ENCODE measurements at places on chromosomes 3 and 15.
A peak's percentile ranks its signal among the peaks of the same experiment; 100 is the strongest.

DNA sequence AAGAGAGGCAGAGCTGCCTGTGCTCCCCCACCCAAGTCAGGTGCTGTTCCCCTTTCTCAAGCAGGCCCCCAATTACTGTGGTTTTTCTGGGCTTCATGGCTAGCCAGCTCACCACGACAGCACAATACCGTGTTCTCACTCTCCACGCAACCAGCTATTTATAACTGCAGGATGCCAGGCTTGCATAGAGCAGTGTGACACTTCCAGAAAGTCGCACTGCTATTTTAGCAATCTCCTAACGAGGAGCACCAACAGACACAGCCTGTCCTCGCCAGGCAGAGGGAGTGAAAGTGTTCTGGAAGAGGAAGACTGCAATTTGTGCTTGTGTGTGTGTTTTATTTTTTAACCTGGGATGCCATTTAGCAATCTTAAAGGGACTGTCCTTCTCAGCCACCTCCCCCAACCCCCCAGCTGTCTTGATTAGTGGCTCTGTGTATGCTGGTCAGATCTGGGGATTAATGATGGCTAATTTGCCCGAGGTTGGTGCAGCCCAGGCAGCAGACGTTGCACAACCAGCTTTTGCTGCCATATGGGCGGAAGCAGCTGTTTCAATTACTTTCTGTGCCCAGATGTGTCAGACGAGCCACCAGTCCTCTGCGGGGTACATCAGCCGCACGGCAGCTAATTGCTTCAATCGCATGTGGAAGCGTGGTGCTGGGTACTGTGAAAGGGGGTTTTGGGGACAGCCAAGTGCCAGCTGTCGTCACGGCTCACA is 268.0 kb upstream of the ARRDC4 start:
- DNase-seq: no peak

DNA sequence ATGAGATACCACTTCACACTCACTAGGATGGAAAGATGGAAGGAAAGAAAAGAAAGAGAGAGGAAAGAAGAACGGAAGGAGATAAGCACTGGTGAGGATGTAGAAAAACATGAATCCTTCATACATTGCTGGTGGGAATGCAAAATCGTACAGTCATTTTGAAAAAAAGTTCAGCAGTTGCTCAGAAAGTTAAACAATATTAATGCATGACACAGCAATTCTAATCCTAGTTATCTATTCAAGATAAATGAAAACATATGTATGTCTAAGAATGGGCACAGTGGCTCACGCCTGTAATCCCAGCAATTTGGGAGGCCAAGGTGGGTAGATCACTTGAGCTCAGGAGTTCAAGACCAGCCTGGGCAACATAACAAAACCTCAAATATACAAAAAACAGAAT is 59.1 kb downstream of the SENP7 start:
- DNase-seq: no peak

- DNase-seq: no peak
Observed at GRCh38 chr15:60118146-60118545, 114.0 kb downstream of the FOXB1 start.

GRCh38 chr3:176041812-176042211 is 1155.5 kb downstream of the TBL1XR1 start:
- DNase-seq: no peak

GRCh38 chr15:39153058-39153714 is 427.7 kb upstream of the THBS1 start:
- DNase-seq: no peak

DNA sequence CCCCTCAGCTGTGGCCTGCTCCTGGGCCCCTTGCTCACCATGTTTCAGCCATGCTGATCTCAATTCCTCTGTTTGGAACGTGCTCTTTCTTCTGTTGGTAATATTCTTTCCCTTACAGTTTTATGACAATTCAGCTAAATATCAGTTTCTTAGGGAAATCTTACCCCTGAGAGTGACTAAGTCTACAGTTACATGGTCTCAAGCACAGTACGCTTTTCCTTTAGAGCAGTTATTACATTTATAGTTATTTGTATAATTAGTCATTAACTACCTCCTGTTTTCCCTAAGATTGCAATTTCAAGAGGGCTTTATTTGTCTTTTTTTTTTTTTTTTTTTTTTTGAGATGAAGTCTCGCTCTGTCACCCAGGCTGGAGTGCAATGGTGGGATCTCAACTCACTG is 23.5 kb downstream of the C3orf62 start:
- DNase-seq: no peak

- no peak for DNase-seq
Observed at GRCh38 chr15:97817276-97817890, 143.1 kb upstream of the ARRDC4 start.

DNA sequence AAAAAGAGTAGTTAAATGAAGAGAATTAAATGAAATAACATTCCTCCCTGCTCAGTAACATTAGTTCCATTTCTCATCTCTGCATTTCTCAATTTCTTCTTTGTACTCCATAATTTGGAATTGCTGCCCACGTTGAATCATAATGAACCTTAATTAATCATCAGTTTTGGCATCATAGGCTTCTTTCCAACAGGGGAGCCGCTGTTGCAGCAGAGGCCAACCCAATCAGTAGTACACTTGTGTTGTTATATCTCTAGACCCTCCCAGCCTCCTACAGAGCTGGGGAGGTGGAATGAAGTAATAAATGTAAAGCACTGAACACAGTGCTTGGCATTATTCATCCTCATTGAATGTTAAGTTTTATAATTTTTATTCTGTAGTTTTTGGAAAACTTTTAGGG is 240.7 kb downstream of the CHST2 start:
- no peak for DNase-seq

GRCh38 chr15:64582202-64582601 is 121.8 kb downstream of the ZNF609 start:
- no peak for DNase-seq

DNA sequence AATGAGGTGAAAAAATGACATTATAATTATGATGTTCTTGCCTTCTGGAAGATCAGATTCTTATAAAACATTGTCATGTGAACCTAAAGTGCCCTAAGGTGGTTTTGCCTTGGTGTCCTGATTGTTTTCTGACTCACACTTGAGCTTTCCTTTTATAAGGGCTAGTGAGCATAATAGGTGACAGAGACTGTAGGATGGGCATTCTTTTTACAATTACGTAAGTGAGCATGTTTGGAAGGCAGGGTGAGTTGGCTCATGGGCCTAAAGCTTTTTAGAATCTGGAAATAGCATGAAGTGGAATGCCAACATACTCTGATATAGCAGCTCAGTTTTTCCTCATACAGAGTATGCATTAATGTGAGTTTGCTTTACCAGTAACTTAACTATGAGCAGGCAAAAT is 41.2 kb downstream of the CRYBG3 start:
- DNase-seq: no peak

DNA sequence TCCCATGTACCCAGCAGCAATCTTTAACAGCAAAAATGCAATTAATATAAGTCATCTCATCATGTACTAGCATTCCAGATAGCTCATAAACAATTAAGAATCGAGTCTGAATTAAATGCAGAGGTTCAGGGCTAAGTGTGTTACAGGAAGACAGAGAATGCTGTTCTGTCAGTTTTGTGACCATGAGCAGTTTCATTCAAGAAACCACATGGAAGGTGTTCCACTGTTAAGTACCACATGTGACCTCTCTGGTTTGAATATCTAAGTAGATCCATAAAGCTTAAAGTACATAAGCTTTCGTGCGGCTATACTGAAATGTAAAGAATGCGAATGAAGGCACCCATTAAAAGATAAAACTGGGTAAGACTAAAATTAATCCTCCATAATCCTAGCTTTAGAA is 272.3 kb downstream of the IL5RA start:
- DNase-seq: no peak

DNA sequence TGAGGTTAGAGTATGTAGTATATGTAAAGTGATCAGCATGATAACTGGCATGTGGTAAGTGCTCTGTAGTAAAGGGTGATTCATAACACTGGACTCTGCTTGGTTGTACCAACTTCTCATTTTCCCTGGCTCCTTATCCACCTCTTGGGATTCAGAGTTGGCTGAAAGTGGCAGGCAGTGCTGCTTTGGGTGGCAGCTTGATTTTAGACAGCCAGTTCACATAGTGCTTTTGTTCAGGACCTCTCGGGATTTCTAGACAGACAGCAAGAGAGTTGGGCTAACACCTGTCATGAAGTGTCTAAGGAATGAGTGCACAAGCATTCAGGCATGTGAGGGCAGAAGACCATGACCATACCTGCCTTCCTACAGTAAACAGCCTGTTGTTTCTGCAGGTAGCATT is 69.0 kb downstream of the RBM6 start:
- DNase-seq: no peak

- DNase-seq: peak; percentile 14
Observed at GRCh38 chr15:62928242-62928999, 114.1 kb upstream of the TPM1 start.

GRCh38 chr15:58931987-58932588 is 1.4 kb downstream of the SLTM start:
- peak; percentile 78 for DNase-seq

DNA sequence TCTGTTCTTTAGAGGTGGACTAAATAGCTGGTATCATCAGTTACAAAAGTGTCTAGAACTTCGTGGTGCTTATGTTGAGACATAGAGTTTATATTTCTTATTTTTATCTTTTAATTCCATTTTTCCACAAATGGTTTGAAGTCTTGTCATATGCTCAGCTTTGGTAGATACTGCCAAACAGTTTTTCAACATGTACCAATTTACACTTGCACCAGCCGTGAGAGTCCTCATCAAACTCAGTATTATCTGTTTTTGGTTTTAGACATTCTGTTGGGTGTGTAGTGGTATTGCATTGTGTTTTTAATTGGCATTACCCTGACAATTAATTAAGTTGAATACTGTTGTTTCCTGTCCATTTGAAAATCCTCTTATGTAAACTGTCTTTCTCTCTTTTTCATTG is 16.7 kb downstream of the ISLR2 start:
- DNase-seq: no peak

DNA sequence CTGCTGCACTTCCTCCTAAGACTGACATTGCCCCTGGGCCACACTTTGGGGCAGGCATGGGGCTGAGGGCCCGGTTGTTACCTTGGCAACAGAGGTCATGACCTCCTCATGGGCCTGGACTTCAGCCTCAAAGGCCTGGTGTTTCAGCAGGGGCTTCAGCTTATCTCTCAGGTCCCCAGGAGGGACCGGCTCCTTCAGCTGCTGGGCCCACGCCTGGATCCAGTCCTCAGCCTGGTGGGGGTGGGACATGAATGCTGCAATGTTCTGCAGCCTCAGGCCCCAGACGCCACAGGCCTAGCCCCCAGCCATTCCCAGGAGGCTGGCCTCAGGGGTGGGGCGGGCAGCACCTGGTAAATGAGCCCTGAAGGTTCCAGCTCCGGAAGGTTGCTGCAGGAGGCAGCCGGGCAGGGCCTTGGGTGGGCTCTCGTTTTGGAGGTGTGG is 27.6 kb downstream of the SPTBN5 start:
- DNase-seq: peak; percentile 7

- DNase-seq: peak; percentile 8
Observed at GRCh38 chr3:114775395-114775794, 371.7 kb downstream of the ZBTB20 start.

DNA sequence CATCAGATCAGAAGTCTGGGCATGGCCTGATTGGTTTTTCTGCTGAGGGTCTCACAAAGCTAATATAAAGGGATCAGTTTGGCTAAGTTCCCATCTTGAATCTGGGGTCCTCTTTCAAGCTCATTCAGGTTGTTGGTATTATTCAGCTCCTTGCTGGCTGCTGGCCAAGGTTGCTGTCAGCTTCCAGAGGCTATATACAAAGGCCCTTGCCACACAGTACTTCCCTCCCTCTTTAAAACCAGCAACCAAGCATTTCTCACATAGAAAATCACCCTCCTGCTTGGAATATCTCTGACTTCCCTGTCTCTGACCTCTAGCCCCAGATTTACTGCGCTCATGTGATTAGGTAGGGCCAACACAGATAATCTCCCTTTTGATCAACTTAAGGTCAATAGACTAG is 442.9 kb downstream of the ERC2 start:
- DNase-seq: no peak

DNA sequence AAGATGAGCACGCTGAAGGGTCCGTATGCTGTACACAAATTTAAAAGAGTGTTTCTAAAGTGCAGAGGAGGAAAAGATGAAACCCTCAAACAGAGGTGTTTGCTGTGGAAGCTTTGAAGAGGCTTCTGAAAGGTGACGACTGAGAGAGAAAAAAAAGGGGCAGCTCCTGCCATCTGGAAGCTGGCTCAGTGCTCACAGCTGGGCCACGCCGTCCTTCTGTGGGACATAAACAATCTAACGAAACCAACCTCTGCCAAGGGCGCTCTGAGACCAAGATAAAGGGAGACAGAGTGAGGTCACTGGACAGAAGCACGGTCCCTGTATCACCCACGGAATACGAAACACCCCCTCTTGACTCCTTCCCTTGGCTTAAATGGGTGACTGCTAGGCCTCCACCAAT is 96.3 kb upstream of the SLC6A6 start:
- no peak for DNase-seq

- no peak for DNase-seq
Observed at GRCh38 chr15:86009727-86010126, 69.9 kb upstream of the AGBL1 start.

DNA sequence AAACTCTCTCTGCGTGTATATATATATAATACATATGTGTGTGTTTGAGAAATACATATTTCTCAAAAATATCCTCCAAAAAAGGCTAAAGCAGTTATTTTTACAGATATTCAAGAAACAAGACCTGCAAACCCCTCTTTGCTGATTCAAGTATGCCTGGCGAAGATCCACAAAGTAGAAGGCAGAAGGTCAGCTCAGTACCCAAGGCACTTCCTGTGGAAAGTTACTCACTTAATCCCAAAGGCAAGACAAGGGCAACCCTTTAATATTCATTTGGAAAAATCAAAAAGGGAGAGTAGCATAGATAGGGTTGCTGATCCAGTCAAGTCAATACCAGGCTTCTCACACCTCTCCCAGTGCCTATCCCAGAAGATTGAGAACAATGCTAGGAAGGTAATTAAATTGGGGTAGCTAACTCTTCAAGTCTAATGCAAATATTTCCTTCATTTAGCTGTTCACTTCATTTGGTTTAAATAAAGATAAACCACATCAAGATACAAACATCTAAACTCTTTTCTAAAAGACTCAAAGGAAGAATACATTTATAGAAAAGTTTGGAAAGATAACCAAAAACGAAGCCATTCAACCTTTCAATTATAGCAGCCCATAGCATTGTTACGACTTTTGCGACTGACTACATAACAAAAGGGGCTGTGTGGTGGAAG is 7.2 kb downstream of the COX17 start:
- DNase-seq: no peak

DNA sequence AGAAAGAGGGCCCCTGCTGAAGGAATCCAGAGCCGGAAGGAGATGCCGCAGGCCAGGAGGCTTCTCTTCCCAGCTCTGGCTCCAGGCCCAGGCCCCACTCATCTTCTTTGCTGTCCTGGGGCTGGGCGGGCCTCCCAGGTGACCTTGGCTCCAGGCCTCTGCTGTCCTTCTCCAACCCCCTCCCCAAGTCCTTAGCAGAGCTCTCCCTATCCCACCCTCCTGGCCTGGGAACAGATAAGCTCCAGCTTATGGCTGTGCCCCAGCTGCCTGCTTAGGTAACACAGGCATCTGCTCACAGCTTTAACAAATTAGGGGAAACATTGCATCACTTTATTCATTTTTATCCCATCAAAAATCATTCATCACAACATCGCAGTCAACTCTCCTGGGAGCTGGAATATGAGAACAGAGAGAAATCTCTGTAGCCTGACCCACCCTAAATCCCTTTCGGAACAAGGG is 86.9 kb downstream of the SEMA5B start:
- DNase-seq: no peak

GRCh38 chr3:172279191-172279640 is 169.0 kb downstream of the GHSR start:
- no peak for DNase-seq

- no peak for DNase-seq
Observed at GRCh38 chr3:177596816-177597271, 399.6 kb upstream of the TBL1XR1 start.

All from OCI-M1 (cell line).